ENCODE measurements at places on chromosomes 3 and 15.
A peak's percentile ranks its signal among the peaks of the same experiment; 100 is the strongest.

- DNase-seq, result no peak
Observed at GRCh38 chr3:150968341-150969035, 4.0 kb downstream of the CLRN1 start.

DNA sequence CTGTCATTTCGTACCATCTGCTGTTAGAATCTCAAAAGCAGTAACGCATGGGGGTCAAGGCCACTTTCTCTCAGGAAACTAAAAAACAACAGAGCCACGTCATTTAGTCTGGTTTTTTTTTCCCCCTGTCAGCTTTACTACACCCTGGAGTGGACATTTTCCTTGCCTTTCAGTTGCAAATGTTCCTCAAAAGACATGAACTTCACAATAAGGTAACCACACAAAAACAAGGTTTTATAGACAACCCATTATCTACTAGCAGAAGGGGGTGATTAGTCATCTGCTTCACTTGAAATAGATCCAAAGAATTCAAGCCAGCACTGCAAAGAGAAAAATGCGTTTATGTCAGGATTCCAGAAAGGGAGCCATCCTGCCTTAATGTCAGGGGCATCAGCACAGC lies 171.8 kb upstream of the CDIN1 start:
- peak; percentile 35 for DNase-seq

DNA sequence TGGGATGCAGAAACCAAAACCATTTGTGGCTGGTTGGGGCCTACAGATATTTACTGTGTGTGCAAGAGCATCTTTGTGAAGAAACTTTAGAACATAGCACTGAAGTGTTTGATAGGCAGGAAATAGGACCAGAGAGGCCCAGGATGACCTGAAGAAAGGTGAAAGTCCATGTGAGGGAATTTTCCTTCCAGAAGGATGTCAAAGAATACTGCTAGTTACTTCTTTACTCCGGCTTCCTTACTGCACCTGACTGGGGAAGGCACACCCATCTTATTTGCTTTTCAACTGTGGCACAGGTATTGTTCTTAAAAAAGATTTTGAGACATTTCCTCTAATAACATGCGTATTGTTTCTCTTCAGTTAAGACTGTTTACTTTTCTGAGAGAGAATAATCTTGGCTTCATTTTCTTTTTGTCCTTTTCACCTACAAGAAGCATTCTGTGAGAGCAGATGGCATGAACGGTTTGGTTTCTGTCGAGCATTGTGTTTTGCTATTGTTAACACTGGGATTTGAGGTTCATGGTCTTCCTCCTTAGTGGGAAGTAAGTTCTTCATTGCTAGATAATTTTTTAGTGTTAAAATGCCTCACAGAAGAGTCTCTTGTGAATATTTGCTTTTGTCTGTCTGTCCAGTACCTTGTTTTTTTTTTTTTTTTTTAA lies 71.5 kb downstream of the SLCO3A1 start:
- no peak for DNase-seq

DNA sequence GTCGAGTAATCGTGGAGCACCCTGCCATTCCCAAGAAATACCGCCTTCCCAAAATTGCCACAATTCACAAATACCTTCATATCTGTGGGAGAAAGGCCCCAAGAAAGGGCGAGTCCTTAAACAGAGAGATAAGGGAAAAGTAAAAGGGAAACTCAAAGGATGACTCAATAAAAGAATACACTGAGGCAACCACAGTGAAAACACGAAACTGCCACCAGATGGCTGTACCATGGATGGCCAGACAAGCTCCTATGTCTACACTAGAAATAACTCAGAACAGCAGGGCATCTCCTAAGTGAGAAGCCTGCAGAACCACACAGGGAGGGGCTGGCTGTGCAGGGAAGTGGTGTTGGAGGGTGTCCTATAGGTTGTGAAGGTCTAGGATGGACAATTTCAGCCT lies 25.0 kb downstream of the SRGAP3 start:
- DNase-seq, result no peak

DNA sequence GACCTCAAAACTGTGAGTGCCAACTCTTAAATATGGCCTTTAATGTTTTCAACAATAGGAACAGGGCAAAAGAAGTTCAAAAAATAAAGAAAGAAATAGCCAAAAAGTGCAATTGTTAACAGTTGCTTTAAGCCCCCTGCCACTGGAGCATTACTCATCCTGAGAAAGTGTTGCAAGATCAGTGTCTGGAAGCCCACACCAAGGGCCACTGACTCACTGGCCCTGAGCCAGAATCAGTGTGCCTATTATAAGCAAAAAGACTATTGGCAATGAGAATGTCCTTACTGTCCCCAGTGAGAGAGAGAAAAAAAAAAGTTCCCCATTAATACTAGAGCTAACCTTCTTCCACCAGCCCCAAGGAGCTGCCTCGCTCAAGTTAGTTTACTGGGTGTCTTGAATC lies 480.1 kb upstream of the ZNF385D start:
- no peak for DNase-seq
